ENCODE measurements at places on chromosomes 1 and 21.

- DNase-seq = no peak
These were observed 41.6 kb upstream of the GRHL3 start for GRCh38 chr1:24277420-24278169.

- no peak for DNase-seq
These were observed 182.8 kb downstream of the EIF4G3 start for GRCh38 chr1:20993716-20994575.

DNA sequence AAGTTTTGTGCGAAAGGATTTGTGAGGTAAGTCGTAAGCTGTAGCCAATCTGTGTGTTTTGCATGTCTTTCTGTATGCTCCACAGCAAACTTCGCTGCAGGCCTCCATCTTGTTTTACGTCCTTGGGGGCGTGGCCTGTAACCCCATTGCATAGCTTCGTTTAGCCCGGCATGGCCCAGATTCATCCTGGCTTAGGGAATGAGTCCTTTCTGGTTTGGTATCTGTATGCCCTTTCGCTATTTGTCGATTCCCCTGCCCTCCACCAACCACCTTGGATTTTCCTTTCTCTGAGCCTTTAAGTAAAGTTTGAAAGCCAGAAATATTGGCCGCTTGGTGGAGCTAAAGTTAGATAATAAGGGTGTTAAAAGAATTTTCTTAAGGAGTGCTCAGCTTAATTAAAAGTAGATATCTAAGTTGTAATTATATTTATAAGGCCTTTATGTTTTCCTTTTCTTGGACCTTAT is 1.1 kb downstream of the THEM4 start:
- no peak for DNase-seq

DNA sequence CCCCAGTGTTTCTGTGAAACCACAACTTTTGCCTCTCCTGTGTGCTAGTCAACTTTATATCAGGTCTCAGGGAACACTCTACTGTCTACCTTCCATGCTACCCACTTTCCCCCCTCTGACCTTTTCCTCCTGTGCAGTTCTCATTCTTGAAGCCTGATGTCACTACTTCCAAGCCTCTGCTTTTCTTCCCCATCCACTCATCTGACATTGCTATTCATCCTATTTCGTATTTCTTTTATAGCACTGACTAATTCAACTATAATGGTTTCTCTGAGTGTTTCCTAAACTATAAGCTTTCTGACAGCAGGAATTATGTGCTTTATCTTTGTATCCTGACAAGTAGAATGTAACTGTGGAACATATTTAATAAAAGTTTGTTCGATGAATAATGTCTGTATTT is 18.2 kb upstream of the DPH5 start:
- DNase-seq = no peak

DNA sequence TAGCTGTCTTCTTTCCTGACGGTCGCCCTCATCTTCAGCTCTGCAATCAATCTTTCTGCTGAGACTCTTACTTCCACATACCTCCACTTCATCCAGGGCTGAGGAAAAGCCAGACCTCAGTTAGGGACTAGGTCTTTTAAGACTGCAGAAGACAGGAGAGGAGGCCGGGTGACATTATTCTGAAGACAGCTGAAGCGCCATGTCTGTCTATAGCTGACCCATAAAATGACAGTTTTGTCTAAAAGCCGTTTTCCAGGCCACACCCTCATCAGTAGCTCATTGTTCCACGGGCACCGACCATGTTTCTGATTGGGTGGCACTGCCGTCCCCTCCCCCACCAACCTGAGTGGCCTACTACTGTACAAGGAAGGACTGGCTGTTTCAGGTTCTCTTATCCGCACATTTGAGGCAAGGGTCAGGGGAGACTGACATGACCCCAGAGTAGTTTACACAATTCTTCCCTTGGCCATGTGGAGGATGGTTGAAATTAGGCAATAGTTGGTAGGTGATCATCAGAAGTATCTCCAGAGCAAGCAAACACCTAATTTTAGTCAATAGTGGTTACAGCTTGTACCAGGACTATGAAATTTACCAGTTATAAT is at the start of gene ADCY10:
Gene ADCY10, minus strand, starts transcription at position 240 of the 602 bp plus-strand sequence. CDS start 8,994 bp downstream, outside the sequence.
- DNase-seq = no peak

GRCh38 chr1:77085109-77085508 is 134.1 kb downstream of the PIGK start:
- no peak for DNase-seq
